ENCODE measurements at places on chromosomes 2 and 18. TPM values are rescaled to one million over a fixed set of nuclear protein-coding genes. Genes with fewer than 3 reads are reported as not detected.

DNA sequence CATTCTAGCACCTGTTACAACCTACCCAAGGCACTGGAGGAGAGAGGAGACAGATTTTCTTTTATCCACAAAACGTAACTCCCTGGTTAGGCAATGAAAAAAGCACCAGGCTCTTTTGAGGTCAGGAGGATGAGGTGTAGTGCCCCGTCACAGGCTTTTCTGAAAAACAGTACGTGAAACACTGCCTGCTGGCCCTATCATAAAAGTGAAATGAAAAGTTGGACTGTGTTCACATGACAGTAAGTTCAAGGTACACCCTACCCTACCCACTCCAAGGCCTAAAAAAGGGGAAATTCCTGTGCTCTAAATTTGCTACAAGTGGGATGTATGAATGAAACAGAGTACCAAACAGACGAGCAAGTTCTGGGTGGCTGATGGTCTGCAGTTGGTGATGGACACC is 17.6 kb downstream of the LGALSL start:
- no peak for DNase-seq

- no peak for DNase-seq
Measured at GRCh38 chr2:47177043-47177565, 22.0 kb upstream of the STPG4 start.

- DNase-seq, result peak; percentile 29
Measured at GRCh38 chr18:35387152-35387571, 10.0 kb upstream of the ZNF396 start.

DNA sequence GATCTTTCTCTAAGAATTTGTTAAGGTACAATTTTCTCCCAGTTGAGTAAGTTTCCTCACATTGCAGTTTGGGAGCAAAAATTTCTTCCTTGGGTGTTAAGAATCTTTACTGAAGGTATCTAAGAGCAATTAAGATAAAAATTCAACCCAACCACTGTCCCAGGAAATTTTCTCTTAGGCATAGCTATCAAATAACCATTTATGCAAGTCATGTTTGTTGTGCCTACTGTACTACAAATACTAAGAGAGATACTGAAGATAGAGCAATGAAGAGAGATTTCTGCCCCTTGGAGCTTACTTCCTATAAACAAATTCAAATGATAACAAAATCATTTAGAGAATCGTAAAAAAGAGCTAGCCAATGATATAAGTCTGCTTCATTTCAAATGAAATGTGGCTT is 402.8 kb downstream of the LRRTM4 start:
- no peak for DNase-seq

DNA sequence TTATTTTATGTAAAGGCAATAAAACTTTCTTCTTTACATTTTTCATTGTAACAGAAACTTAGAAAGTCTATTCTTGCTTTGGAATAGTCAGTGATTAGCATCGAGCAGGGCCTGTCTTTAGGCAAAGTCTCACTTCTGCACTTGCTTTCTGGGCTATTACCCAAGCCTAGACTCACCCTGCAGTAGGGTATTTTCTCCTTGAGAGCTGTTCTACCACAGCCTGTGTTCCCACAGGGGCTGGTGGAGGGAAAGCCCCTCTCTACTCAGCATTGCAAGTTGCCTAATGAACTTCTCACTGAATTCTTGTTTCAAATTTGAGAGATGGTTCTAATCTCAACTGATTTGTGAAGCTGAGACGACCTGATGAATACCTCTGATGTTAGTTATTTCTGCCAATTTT is 111.7 kb upstream of the KLHL14 start:
- DNase-seq, result no peak

GRCh38 chr2:56231361-56231760 is 47.6 kb downstream of the CCDC85A start:
- no peak for DNase-seq

- DNase-seq, result no peak
Measured at GRCh38 chr2:68845043-68845442, 26.2 kb downstream of the BMP10 start.

DNA sequence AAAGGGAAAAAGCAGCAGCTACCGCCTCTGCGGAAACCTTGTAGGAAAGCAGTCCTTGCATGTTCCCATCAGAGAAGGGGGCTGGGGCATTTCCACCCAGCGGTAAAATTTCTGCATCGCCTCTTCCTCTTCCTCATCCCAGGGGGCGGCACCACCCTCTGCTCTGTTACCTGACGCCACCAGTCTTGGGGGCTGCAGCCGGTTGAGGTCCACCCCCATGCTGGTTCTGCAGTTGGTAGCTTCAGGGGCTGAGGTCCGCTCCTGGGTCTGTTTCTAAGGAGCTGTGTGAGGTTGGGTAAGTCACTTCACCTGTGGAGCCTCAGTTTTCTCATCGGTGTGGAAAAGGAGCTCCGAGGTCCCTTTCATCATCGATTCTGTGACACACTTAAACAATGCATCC is 14.2 kb upstream of the AGAP1 start:
- DNase-seq, result no peak

GRCh38 chr2:68747900-68748299 is 13.3 kb downstream of the ARHGAP25 start:
- no peak for DNase-seq

DNA sequence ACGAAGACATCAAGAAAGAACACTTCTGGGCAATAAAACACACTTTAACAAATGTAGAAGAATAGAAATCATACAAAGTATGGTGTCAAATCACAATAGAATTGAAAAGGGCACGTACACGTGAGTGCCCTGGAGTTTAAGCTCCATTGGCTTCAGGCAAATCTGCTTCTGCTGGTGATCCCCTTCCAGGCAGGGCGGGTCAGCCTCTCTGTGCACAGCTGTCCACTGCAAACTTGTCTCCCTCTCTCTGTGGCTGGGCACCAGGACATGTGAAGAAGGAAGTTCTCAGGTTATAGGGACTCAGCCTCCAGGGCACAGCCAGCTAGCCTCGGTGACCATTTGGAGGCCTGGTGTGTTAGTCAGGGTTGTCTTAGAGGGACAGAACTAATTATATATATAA is 66.0 kb downstream of the ST3GAL5 start:
- no peak for DNase-seq

DNA sequence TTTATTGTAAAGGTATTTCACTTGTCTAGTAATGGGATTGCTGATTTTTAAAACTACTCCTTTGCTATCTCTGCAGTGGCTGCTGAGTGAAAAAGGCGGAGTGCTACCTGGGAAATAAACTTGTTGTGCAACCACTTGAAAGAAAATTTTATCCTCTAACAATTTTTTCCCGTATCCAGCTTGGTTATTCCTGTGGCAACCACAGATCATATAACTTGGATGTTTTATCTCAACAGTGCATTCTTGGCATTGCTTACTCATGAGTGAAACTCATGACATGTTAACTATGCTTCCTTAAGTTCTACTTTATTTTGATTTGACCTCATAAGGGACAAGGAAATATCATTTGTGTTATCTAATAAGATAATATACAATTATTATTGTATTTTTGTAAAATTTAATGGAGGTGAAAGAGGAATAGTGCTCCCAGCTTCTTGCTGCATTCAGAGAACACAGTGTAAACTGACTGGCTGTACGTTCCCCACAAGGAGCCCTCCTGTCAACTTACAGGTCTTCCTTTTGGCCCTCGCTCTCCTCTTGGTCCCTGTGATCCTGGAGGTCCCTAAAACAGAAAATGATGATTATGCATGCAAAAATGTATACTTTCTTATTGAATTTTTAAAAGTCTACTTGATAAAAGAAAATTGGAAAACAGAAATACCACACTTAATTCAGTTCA is 82.7 kb downstream of the COL5A2 start:
- no peak for DNase-seq

DNA sequence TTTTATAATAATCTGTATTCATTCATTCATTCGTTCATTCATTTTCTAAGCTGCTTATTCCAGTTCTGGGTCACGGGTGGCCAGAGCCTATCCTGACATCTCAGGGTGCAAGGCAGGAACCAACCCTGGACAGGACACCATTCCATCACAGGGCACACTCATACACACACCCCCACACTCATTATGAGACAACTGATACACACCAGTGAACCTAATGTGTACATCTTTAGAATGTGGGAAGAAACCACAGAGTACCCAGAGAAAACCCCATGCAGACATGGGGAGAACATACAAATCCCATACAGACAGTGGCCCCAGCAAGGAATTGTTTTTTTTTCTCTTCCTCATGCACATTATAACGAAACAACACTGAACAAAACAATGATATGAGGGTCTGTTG is 54.7 kb downstream of the RTN4 start:
- DNase-seq, result no peak

DNA sequence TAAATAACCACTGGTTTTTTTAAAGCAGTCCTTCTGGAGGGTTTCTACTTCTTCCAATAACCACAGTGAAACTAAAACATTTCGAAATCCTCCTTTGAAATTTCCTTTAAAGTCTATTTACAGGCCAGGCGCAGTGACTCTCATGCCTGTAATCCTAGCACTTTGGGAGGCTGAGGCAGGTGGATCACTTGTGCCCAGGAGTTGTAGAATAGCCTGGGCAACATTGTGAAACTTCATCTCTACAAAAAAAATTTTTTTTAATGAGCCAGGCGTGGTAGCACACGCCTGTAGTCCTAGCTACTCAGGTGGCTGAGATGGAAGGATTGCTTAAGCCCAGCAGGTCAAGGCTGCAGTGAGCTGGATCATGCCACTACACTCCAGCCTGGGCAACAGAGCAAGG is 15.2 kb downstream of the KIDINS220 start:
- no peak for DNase-seq

GRCh38 chr2:168490946-168491605 is 35.0 kb downstream of the CERS6 start:
- DNase-seq, result no peak

DNA sequence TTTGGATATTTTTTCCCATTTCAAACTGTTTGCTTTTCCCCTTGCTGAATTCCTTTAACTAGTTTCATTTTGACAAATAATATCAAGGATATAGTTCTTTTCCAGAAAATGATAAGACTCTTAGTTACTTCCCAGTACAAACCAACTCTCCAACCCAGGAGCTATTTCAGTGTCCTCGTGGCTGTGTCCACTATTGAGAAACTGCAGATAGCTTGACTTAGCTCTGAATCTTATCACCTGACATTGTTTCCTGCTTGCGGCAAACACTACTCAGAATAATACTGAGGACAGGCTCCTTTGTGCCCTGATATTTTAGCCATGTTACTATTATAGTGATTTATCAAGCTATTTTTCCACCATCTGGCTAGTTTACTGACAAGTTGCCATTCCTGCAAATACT is 74.6 kb downstream of the KLF7 start:
- DNase-seq, result no peak

DNA sequence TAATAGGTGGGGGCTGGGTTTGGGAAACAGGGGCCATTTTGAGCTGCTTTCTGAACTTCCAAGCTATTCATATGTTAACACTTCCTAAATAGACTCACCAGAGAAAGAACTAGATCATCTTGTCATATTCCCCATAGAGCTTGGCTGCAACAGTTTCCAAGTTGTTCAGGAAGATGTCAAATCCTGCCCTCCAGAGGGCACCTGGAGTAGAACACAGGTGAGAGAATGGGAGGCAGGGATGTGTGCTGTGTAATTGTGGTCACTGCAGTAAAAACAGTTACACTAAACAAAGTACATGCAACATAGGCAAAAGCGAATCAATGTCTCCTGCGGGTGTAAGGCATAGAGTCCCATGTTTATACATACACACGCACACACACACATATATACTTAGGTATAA is 34.5 kb upstream of the LRRC30 start:
- DNase-seq, result peak; percentile 64

DNA sequence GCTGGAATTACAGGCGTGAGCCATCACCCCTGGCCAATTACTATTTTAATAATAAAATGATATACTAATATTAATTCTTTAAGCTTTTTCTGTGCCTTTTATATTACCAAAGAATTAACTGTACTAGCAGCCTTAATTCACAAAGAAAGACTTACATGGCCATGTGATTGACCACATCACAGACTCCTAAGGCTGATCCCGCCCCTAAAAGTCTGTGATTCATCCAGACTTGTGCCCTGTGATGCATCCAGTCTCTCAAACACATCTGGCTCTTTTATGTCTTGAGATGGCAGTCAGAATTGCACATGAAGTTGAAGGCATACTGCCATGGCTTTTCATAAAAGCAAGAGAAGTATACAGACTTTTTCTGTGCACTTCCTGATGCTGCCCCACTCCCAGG is 91.7 kb downstream of the DTNA start:
- DNase-seq, result no peak

DNA sequence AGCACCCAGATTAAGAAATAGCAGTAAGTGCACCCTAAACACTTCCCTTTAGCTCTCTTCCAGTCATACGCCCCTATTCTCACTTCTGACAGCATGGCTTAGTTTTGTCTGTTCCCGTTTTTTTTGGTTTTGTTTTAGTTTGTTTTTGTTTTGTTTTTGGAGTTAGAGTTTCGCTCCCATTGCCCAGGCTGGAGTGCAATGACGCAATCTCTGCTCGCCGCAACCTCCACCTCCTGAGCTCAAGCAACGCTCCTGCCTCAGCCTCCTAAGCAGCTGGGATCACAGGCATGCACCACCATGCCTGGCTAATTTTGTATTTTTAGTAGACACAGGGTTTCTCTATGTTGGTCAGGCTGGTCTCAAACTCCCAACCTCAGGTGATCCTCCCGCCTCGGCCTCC is 2067.7 kb downstream of the SUCLG1 start:
- DNase-seq, result no peak

GRCh38 chr2:212938144-212938793 is 213.1 kb downstream of the IKZF2 start:
- no peak for DNase-seq

The AMER3 gene
- 0.49 TPM for total RNA-seq

The STARD6 gene
- not detected for total RNA-seq

The IL36RN gene
- not detected for total RNA-seq

The CDH7 gene
- 2.0 TPM for total RNA-seq

The MC5R gene
- total RNA-seq, result not detected

The ACTG2 gene
- total RNA-seq, result 8.8 TPM

The CAPN14 gene
- total RNA-seq, result 0.54 TPM
